ENCODE measurements at places on chromosomes 7 and 10. TPM values are rescaled to one million over a fixed set of nuclear protein-coding genes. Genes with fewer than 3 reads are reported as not detected.

SPDYE3 gene
- total RNA-seq: not detected

PTPRZ1 gene
- total RNA-seq: not detected

COL17A1 gene
- total RNA-seq: not detected

PPP1R17 gene
- total RNA-seq: not detected

ASIC3 gene
- total RNA-seq: 1.1 TPM

ANKRD2 gene
- 3.1 TPM for total RNA-seq

TMEM229A gene
- not detected for total RNA-seq

PSMC2 gene
- 244 TPM for total RNA-seq

CCAR1 gene
- 82.3 TPM for total RNA-seq

ZNF425 gene
- 0.87 TPM for total RNA-seq

GIMAP8 gene
- total RNA-seq: not detected

AGR2 gene
- total RNA-seq: 650 TPM

ASZ1 gene
- total RNA-seq: not detected

TAS2R3 gene
- total RNA-seq: 0.78 TPM

CREB5 gene
- total RNA-seq: 20.3 TPM

NRCAM gene
- 158 TPM for total RNA-seq

VWC2 gene
- not detected for total RNA-seq

C10orf67 gene
- 0.09 TPM for total RNA-seq

ARF5 gene
- 112 TPM for total RNA-seq

SPDYE9 gene
- 0.54 TPM for total RNA-seq

AKR1C3 gene
- total RNA-seq: 909 TPM

GRID1 gene
- 0.05 TPM for total RNA-seq

PRRT4 gene
- 0.38 TPM for total RNA-seq

OLAH gene
- total RNA-seq: 0.40 TPM

CTAGE15 gene
- total RNA-seq: not detected

ADAM8 gene
- total RNA-seq: 2.5 TPM

GHRHR gene
- total RNA-seq: not detected

PITX3 gene
- 0.27 TPM for total RNA-seq

TRPV5 gene
- not detected for total RNA-seq

RBM20 gene
- total RNA-seq: 2.3 TPM

GJD4 gene
- total RNA-seq: not detected

ZKSCAN5 gene
- 12.7 TPM for total RNA-seq

KNDC1 gene
- 0.09 TPM for total RNA-seq

GSTO2 gene
- total RNA-seq: 86.5 TPM

TLL2 gene
- 0.12 TPM for total RNA-seq

PDK4 gene
- 5.8 TPM for total RNA-seq

NOLC1 gene
- 132 TPM for total RNA-seq

CABCOCO1 gene
- total RNA-seq: not detected

SPDYE18 gene
- not detected for total RNA-seq

SUGCT gene
- 1.3 TPM for total RNA-seq
